ENCODE measurements at places on chromosomes 1 and 21. TPM values are rescaled to one million over a fixed set of nuclear protein-coding genes. Genes with fewer than 3 reads are reported as not detected.

The SPRR2A gene
- not detected for total RNA-seq

The HSD3B2 gene
- total RNA-seq: not detected

The CHIT1 gene
- not detected for total RNA-seq

The KLHDC9 gene
- total RNA-seq: 3.5 TPM

The TNFRSF8 gene
- total RNA-seq: not detected

The SLAMF7 gene
- total RNA-seq: not detected

The NUF2 gene
- 9.7 TPM for total RNA-seq

The SHISAL2A gene
- not detected for total RNA-seq

The CRYZ gene
- 53.4 TPM for total RNA-seq

The INSRR gene
- total RNA-seq: under 0.01 TPM

The CSF3R gene
- not detected for total RNA-seq

The FAM167B gene
- 0.79 TPM for total RNA-seq

The PLEKHA6 gene
- 1.5 TPM for total RNA-seq

The RBM11 gene
- total RNA-seq: not detected
